ENCODE measurements at places on chromosomes 4 and X. TPM values are rescaled to one million over a fixed set of nuclear protein-coding genes. Genes with fewer than 3 reads are reported as not detected.

DNA sequence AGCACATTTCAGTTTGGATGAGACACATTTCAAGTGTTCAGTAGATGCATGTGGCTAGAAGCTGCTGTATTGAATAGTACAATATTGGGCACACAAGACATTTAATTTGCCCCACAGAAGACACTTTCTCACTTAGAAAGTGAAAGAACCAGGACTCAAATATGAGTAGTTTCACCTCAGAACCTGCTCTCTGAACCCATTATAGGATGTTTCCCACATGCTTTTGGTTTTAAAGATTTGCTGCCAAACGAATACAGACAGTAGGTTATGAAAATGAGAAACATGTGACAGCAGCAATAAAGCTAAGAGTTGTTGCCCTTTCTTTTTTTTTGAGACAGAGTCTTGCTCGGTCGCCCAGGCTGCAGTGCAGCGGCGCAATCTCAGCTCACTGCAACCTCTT is 32.3 kb downstream of the C4orf54 start:
- no peak for DNase-seq

GRCh38 chr4:114399105-114399504 is 199.5 kb upstream of the UGT8 start:
- no peak for DNase-seq

The TASL gene
- total RNA-seq, result 0.66 TPM

- no peak for DNase-seq
Observed at GRCh38 chr4:8600686-8601085, 8.1 kb downstream of the CPZ start.

The TMPRSS11B gene
- not detected for total RNA-seq

GRCh38 chr4:20868108-20868507 is 167.8 kb downstream of the PACRGL start:
- DNase-seq, result no peak

DNA sequence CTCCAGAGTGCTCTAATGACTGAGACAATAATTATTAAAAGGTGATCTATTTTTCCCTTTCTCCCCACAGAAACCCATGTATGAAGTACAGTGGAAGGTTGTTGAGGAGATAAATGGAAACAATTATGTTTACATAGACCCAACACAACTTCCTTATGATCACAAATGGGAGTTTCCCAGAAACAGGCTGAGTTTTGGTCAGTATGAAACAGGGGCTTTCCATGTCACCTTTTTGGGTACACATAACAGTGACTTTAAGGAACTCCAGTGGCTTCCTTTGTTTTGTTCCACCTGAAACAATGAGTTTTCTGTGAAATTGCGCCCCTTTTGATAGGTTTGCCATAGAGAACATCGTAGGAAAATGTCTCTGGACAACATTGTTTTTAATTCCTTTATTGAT is 69.6 kb downstream of the KIT start:
- no peak for DNase-seq

- no peak for DNase-seq
Observed at GRCh38 chrX:19954335-19955096, 36.3 kb downstream of the BCLAF3 start.

GRCh38 chr4:120105472-120105871 is 38.8 kb upstream of the MAD2L1 start:
- DNase-seq, result no peak

DNA sequence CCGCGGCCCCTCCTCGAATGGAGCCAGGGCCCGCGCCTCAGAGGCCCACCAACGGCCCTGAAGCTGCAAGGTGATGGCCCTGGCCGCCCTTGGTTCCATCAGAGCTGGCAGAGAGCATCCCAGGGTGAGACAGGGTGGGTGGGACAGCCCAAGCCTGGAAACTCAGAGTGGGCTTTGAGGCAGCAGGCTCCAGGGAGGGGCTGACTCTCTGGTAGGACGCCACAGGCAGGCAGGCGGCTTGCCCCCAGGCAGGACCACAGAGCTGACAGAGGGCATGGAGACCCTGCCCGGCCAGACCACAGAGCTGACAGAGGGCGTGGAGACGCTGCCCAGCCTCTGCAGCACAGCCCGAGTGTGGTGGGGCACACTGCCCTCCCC is 4.8 kb downstream of the MYL5 start:
- no peak for DNase-seq

DNA sequence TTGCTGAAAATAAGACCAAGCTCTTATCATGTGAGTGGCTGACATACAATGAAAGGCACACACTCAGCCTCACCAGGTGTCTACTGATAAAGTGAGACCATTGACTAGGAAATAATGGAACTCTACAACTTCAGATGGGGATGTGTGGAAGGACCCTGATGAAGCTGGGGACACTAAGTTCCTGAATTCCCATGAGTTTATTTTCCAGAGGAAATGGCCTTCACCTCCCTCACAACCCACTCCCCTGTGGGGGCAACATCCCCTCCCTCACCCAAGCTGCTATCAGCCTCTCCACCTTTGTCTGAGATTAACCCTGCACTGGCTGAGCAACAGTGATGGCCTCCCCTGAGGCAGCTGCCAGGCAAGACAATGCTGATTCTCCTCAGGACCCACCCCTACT is 55.2 kb upstream of the SMARCAD1 start:
- no peak for DNase-seq

The HTN1 gene
- not detected for total RNA-seq

GRCh38 chr4:2241003-2241402 is 918 bp downstream of the HAUS3 start:
- no peak for DNase-seq

The TREX2 gene
- total RNA-seq, result 1.9 TPM

The DOK7 gene
- total RNA-seq, result 3.5 TPM

GRCh38 chr4:36213977-36214376 is 30.3 kb downstream of the ARAP2 start:
- DNase-seq, result no peak

The FGFR3 gene
- total RNA-seq, result 2.0 TPM

- no peak for DNase-seq
Observed at GRCh38 chr4:81930506-81931238, 443.1 kb downstream of the HNRNPD start.

The FAM236C gene
- total RNA-seq, result not detected

- no peak for DNase-seq
Observed at GRCh38 chr4:1862961-1863296, 7.0 kb upstream of the LETM1 start.

DNA sequence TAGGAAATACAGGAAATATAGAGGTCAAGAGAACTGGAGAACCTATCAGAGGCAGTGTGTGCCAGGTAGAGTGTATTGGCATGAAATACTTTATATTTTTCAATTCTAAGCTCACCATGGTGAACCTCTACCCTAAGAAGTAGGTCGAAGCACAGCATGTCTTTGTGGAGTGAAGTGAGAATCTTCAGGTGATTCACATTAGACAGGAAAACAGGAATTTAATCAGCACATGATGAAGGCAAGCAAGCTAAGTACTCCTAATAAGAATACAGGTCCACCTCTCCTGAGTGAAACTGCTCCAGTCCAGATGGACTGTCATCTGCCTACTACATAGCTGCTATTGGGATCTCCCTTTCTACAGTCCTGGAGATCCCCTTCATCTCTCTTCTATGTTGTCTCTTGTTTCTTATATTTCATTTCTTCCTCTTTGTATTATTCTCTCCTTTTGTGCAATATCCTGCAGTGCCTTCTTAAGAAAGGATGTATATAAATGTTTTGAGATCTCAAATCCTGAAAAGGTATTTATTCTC is 159.0 kb downstream of the LRBA start:
- DNase-seq, result no peak

DNA sequence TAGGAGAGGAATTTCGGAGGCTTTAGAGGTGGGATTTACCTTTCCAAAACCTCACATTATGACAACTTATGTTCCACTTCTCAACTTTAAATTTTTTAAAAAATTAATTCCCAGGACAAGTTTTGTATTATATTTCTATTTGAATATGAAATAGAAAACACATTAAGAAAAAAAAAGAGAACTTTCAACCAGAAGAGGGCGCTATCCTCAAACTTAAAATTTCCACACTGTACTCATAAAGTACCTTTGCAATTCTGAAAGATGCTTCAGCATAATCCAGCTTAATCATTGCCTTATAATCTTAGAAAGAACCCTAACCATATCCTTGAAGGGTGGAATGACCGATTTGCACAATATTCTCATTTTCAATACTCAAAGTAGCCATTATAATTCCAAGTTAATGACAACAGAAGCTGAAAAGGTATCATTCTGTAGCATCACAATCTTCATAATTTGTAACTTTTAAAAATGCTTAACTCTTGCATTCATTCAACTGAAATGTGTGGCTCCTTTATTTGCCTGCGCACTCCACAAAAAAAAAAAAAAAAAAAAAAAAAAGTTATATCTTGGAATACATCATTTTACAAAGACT is 158.0 kb downstream of the KCNIP4 start:
- no peak for DNase-seq

GRCh38 chr4:184370711-184371389 is 103.5 kb downstream of the IRF2 start:
- DNase-seq, result no peak

DNA sequence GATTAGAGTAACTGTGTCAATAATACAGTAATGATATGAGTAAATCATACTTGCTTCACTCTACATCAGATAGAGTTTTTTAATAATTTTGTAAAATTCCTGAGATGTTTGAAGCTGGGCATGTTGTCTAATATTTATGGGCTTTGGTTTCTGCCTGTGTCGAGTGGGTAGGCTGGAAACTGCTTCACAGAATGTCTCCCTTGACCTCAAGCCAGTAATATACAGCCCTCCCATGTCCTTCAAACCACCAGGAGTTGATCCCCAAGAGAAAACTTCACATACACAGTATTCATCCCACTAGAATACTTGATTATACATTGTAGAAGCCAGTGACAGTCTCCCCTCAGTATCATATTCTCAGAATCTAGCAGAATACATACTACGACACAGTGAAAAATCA is 284.8 kb upstream of the TENM3 start:
- no peak for DNase-seq

The F11 gene
- total RNA-seq, result not detected

GRCh38 chrX:2325076-2325784 is 175.5 kb downstream of the DHRSX start:
- DNase-seq, result peak; percentile 83

The CLIC2 gene
- total RNA-seq, result 23.8 TPM

GRCh38 chr4:105352826-105353225 is 121.0 kb downstream of the PPA2 start:
- no peak for DNase-seq

DNA sequence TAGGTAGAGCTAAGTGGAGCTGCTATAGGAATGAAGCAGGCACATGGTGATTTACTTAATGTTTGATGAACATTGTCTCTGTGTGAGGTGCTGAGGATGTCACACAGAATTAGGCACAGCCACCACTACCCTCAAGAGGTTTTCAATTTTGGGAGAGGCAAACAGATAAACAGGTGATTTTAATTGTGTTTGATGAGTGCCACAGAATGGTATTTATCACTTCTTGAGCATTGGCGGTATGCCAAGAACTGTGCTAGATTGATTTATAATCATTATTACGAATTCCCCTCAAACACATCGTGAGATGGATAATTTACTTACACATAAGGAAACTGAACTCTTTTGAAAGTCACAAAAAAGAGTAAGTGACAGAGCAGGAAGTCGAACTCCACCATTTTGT is 74.8 kb downstream of the FREM3 start:
- no peak for DNase-seq

The ASB5 gene
- not detected for total RNA-seq

DNA sequence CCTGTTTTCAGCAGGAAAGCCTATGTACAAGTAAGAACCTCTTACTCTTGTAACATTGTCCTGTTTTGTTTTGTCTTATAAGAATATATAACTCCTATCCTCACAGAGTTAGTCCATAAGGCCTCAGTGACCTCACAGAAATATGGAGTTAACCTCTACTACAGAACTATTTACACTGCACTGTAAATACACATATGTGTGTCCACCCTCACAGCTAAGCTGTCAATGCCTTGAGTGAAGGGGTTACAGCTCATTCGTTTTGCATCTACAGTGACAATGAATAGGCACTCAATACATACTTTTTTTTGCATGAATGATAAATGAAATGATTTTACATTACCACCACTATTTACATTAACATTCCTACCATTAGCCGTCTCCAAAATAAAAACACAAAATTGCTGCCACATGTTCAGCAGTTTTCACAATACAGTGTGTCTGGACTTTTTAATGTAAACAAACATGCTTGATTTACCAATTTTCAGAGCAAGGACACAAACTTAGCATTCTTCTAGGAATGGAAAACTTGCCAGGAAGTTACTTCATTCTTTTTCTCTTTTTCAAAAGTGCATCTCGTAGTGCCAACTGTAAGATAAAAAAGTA is 9.5 kb upstream of the NAAA start:
- no peak for DNase-seq

The FHIP1A gene
- 0.32 TPM for total RNA-seq

DNA sequence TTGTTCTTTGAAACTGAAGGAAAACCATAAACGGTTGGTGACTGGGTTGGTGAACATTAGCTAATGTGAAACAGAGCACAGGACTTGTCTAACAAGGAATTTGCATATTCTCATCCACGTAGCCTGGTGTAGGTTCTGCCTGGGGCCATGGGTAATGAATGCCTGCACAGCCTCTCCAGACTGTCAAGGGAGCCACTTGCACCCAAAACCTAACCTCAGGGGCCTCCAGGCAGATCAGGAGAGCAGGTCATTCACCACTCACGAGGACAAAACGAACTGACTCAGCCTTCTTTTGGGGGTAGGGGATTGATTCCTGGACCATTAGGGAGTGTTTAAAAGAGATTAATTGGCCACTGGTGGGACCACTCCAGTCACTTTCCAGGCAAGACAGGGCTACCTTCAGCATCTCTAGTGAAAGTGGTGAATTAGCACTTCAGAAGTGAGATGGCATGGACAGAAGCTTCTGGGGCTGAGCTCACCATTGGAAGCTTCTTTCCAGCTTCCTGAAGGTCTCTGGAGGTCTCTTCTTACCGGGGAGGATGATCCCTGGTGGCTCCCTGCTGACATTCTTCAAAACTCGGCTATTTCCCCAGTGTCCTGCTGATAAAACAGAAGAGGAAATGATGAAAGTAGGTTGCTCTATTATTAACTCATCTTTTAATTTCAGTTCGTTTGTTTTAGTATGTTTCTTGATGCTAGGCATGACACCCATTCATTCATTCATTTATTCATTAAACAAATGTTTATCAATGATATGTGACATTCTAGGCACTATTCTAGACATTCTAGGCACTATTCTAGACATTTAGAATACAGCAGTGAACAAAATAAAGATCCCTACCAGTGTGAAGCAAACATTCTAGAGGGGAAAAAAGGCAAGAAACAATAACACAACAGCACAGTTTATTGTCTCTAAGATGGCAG is 104.5 kb upstream of the LNX1 start:
- DNase-seq, result no peak

- DNase-seq, result no peak
Observed at GRCh38 chrX:130402208-130402684, 459 bp downstream of the RBMX2 start.

- no peak for DNase-seq
Observed at GRCh38 chr4:89909889-89910288, 15.2 kb downstream of the MMRN1 start.

The ITM2A gene
- total RNA-seq, result 63.6 TPM

The TMEM185A gene
- total RNA-seq, result 24.5 TPM

Data from breast epithelium (tissue), 4 donors.